Stimulated activated CD4-positive, alpha-beta T cell treated with anti-CD3 and anti-CD28 coated beads, TNF-alpha, amount 100 ng/mL, for 4 hours (primary cell): ENCODE measurements at places on chromosomes 2 and 18.

GRCh38 chr2:216863946-216864345 lies 4.1 kb upstream of the TNP1 start:
- no peak for DNase-seq

DNA sequence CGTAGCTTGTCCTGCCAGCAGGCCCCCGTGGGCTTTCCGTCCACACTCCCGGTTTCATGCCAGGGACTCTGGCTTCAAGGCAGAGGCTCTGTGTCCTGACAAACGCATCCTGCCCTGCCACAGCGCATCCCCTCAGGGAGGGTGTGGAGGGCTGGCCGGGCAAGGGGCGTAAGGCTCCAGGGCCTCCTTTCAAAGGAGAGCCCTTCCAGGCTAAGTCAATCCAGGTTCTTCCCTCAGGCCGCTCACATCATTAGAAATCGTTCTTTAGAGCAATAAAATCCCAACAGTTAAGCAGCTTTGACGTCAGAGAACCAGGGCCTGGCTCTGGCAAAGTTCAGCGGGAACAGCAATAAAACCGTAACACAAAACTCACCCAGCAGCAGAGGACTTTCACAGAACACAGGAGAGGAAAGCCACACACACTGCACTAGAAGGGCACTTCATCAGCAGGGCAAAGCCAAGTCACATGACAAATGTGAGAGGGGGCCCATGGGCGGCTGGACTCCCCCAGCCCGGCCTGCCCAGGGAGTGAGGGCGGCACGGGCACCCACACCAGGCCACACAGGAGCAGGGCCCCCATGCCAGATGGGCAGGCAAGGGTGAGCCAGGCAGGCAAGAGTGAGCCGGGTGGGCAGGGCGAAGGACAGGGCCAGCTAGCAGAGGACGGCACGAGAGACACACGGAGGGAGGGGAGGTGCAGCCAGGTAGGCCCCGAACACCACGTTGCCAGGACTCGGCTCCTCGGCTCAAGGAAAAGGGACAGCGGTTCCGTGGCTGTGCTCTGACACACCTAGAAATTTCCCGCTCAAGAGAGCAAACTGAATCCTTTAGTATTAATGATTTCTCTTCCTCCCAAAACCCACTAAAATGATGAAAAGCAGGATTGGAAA lies 52.0 kb downstream of the HDAC4 start:
- DNase-seq = no peak

DNA sequence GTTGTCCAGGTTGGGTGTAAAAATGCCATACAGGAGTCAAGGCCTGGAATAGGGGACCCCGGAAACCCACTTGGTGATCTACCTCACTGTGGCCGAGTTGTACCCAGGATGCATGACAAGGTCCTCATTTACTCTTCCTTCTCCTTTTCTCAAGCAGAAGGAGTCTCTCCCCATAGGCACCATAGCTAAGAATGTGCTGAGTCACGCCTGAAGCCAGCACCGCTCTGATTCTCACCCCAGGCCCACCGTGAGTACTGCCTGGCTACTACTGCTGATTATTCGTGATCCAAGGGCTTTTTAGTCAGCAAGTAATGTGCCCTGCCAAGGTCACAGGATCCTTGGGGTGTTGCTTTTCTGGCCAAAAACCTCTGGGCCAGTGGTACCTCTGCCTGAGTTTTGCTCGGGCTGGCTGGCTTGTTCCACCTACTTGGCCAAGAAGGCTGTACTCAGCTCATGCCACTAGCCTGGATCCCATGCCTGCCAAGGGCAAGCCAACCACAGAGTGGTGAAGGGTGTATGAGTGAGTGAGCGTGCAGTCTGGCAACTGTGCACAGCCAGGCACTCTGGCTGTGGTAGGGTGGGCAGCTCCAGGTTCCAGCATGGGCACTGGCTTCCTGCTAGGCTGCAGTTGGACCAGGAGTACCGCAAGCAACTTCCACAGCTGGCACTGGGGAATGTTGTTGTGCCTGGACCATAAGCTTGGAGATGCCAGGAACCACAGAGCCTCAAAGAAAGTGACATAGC lies 650.1 kb upstream of the VRK2 start:
- DNase-seq = no peak

- no peak for DNase-seq
Observed at GRCh38 chr2:231188506-231189170, 9.8 kb upstream of the ARMC9 start.

DNA sequence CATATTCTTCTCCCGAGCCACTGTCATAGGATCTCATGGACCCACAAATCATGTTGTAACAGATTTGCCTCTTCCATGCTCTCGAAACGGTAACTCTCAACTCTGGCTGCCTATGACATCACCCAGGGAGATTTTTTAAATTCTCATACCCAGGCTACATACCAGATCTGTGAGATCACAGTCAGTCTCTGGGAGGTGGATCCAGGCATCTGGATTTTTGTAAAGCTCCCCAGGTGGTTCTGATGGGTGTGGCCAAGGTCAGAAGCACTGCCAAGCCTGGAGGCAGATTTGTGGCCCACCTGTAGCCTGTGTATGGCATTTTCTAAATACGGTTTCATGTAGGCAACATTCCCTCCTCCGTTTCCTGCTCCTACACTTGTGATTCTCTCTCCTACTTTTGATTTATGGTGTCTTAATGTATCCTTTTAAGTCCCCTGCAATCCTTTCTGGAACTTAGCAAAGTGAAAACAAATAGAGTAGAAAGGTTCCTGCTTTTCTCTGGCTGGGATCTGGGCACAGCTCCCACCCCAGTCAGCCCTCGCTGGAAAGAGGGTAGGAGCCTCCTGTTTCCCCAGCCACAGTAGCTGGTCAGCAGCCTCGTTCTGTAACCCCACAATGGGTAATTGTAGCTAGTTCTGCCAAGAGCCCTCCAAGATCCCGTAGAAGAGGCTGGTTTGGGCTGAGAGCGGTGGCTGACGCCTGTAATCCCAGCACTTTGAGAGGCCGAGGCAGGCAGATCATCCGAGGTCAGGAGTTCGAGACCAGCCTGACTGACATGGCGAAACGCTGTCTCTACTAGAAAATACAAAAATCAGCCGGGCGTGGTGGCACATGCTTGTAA lies 96.2 kb downstream of the KLHL29 start:
- DNase-seq = no peak

DNA sequence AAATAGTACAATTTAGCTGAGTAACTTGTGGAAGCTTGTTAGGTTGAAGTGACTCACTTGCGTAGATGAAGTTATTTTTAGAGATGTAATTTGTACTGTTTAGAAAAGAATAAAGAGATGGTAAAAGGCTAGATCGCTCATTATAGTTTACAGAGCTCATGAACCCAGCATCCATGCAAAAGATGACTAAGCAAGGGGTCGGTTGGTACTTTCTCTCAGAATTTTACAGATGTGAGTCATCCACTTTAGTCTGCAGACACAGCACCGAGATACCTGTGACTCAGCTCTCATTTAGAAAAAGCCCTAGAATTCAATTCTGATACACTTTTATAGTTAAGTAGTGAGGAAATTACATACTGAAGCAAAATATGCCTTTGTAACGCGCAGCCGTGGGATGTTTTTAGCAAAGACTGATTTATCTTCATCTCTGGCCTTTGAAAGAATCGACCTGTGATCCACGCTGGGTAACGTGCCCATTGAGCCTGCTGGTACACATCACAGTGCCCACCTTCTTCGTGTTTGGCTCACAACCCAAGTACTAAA lies 116.5 kb upstream of the FOSL2 start:
- peak; percentile 13 for DNase-seq

DNA sequence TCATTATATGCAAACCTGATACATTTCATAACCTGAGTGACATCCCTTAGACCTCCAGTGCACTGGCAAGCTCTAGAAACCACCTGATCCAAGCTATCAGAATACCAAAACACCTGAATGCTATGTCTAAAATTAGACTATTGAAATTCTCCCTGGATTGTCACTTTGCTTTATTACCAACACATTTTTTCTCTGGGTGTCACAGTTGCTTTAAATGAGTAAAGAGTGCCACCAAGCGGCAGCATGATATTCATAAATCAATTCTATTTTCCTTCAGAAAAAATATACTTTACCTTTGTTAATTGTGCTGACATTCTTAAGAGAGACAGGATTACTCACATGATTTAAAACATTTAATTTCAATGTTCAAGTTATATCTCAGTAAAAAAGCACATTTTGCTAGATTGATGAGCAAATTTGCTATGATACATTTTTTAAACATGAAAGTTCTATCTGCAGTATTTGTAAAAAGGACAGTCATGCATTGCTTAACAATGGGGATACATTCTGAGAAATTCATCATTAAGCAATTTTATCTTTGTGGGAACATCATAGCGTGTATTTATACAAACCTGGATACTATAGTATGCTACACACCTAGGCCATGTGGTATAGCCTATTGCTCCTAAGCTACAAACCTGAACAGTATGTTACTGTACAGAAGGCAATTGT lies 338.4 kb upstream of the SLC39A10 start:
- DNase-seq = no peak

- DNase-seq = no peak
Observed at GRCh38 chr2:32947076-32947483, 327 bp downstream of the LTBP1 start.

- no peak for DNase-seq
Observed at GRCh38 chr2:231682603-231683291, 25.6 kb upstream of the PTMA start.

DNA sequence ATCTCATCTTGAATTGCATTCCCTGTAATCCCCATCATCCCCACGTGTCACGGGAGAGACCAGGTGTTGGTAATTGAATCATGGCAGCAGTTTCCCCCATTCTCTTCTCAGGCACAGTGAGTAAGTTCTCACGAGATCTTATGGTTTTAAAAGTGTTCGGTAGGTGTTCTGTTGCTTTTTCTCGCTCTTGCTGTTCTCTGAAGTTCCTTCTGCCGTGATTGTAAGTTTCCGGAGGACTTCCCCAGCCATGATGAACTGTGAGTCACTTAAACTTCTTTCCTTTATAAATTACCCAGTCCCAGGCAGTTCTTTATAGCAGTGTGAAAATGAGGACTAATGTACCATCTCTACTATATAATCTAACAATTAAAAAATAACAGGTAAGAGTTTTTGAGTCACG lies 409.9 kb upstream of the NRXN1 start:
- no peak for DNase-seq

GRCh38 chr18:14908541-14908940 lies 160.6 kb downstream of the ANKRD30B start:
- no peak for DNase-seq

GRCh38 chr2:5094192-5094591 lies 598.0 kb upstream of the SOX11 start:
- DNase-seq = no peak

GRCh38 chr2:191127235-191127634 lies 23.6 kb downstream of the STAT4 start:
- no peak for DNase-seq
